ENCODE measurements at places on chromosomes 3 and 15.

- DNase-seq, result no peak
These were observed 12.8 kb upstream of the WDR49 start for GRCh38 chr3:167666563-167666962.

- DNase-seq, result no peak
These were observed 11.5 kb upstream of the USP50 start for GRCh38 chr15:50558012-50558411.

DNA sequence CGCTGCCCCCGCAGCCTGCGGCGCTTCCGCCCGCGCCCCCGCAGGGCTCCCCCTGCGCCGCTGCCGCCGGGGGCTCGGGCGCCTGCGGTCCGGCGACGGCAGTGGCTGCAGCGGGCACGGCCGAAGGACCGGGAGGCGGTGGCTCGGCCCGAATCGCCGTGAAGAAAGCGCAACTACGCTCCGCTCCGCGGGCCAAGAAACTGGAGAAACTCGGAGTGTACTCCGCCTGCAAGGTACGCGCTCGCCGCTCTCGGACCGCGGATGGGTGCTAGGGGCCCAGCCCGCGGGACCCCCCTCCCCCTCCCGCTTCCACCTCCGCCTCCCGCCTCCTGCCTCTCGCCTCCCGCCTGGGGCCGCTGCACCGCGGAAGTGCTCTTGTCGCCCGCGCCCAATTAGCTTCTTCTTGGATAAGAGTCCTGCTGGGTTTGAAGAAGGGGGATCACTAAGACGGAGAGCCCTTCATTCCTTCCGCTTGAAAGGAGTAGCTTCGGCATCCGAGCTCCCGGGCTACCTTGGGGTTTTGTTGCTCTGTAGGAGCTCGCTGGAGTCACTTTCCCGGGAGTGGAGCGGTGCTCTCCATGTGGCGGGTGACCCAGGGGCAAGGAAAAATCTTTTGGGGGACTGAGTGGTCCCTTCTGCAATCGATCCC is 426 bp downstream of the KAT2B start:
- peak; percentile 60 for DNase-seq

DNA sequence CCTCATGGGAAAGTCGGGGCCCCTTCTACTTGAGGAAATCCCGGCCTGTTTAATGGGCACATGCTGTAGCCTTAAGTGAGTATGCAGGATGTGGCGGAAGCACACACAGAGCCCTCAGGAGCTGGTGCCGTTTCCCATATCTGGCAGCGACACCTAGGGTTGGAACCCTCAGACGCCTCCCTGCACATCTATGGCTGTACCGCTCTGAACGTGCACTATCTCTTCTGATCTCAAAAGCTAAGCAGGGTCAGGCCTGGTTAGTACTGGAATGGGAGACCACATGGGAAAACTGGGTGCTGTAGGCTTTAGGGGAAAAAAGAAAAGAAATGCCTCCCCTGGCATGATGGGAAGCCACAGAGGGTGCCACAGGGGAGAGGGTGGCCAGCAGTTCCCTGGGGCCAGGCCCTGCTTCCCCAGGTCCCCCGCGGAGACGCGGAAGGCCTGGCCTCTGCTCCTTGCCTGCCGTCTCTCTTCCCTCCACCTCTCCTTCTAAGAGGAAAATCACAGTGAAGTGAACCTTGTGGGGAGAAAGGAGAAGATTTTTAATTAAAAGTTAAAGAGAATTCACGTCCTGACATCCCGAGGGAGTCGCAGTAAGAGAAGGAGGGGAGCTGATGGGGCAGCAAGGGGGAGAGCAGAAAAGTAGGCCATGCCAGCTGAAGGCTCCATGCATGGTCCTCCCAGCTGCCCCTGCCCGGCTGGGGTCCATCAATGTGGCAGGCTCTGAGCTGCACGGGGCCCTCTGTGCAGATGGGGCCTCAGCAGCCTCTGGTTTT is 60.5 kb upstream of the TMEM115 start:
- DNase-seq, result no peak

DNA sequence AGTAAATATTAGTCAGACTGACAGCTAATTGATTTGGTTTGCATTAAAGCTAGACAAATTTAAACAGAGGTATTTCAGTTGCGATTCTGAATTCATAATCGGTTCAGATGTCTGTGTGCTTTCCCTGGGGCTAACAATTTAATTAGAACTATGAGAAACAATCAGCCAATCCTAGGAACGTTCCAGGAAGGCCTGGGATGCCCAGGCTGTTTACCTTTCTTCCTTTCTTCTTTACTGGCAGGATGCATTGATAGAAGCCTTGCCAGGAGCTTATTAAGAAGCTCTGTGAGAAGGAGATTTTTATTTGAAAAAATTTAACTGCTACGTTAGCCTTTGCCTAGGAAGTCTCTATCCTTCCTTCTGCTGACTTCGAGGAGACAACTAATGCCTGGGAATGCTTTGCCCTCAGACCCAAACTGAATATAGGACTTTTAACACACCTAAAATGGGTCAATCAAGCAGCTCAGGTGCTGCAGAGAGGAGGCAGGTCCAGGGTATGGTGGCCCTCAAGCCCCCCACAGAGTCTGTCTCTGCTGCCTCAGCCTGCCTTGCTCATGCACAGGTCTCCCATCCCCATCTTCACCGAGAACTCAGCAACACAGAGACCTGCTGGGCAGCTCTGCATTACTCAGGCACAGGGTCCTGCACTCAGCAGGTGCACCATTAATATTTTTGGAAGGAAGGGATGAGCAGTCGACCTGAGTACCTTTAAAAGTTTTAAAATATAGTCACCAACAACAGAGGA is 48.5 kb downstream of the PCSK6 start:
- no peak for DNase-seq

- no peak for DNase-seq
These were observed 95.0 kb downstream of the MYLK start for GRCh38 chr3:123789160-123789559.

DNA sequence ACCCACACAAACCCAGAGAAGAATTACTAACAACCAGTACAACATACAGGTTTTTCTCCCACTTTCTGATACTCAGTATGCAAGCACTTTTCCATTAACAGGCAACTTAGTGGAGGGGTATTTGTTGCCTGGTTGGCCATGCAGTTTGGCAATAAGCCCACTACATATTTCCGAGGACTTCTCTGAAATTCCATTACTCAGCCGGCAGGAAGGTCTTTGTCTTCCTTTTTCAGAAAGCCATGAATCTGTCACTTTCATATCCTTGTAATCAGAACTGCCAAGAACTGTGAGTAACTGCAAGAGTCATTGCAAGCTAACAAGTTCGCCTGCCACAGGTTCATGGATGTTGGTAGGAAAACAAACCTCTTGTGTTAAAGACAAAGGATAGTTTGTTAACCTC is 422.3 kb upstream of the ROBO1 start:
- DNase-seq, result no peak

GRCh38 chr3:10703875-10704274 is 112.2 kb upstream of the SLC6A11 start:
- no peak for DNase-seq

GRCh38 chr15:69608661-69609060 is 156.0 kb downstream of the RPLP1 start:
- DNase-seq, result no peak

DNA sequence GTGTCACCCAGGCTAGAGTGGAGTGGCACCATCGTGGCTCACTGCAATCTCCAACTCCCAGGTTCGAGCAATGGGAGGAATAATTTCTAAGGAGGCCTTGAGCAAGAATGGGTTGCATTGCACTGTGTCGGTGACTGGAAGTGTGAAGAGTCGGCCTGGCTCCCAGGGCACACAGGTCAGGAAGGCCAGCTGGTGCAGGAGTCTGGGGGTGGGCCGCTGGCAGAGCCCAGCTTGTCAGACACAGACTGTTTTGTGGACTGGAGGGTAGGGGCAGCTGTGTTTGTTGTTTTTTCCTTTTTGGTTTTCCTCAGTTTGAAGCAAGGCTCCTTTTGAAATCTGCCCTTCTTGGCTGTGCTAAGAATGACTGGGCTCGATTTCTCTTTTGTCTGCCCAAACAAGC is 66.2 kb downstream of the ITGA11 start:
- DNase-seq, result no peak

- DNase-seq, result no peak
These were observed 302.5 kb downstream of the GABRG3 start for GRCh38 chr15:27273506-27273905.

DNA sequence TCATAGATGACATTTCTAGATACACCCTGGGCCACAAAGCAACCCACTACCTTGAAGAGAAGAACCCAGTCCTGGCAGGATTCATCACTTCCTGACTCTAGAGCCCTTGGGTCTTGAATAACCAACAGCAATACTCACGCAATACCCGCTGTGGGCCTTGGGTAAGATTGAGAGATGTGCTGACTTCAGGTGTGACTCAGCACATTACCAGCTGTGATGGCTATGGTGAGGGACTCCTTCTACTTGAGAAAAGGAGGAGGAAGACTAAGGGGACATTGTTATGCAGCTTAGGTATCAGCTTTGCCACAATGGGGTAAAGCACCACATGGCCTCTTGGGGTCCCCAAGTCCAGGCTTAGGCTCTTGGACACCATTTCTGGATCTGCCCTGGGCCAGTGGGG is 14.9 kb downstream of the C3orf33 start:
- no peak for DNase-seq

Data from T-helper 22 cell (primary cell).